Activated CD8-positive, alpha-beta T cell treated with anti-CD3 and anti-CD28 coated beads, Interleukin-2, amount 10 ng/mL, durations not matched to agents 7 days and 5 days (primary cell): ENCODE measurements at places on chromosomes 7 and 10.

- no peak overlapping the region for H3K4me3 ChIP-seq
- no peaks in the 10 kb centered on the region for H3K27me3 ChIP-seq
- peaks cover 31% of the 10 kb centered on the region for H3K36me3 ChIP-seq
- no peak for DNase-seq
- H3K27ac ChIP-seq, result no peak overlapping the region
These were observed 23.7 kb downstream of the GBF1 start for GRCh38 chr10:102269017-102269416.

GRCh38 chr10:86285136-86285790 lies 81.3 kb downstream of the GRID1 start:
- H3K27ac ChIP-seq, result no peak overlapping the region
- H3K27me3 ChIP-seq, result no peaks in the 10 kb centered on the region
- no peaks in the 10 kb centered on the region for H3K4me1 ChIP-seq
- H3K36me3 ChIP-seq, result no peaks in the 10 kb centered on the region

- peaks cover 2% of the 10 kb centered on the region for H3K4me1 ChIP-seq
- DNase-seq, result no peak
- peaks cover 19% of the 10 kb centered on the region for H3K27me3 ChIP-seq
- H3K36me3 ChIP-seq, result no peaks in the 10 kb centered on the region
- no peak overlapping the region for H3K27ac ChIP-seq
These were observed 26.1 kb downstream of the ANXA8 start for GRCh38 chr10:47457826-47458225.

- H3K36me3 ChIP-seq, result peaks cover 24% of the 10 kb centered on the region
- no peak for DNase-seq
- H3K4me3 ChIP-seq, result no peak overlapping the region
- no peaks in the 10 kb centered on the region for H3K4me1 ChIP-seq
These were observed 50.0 kb downstream of the TRUB1 start for GRCh38 chr10:114987995-114988394.

DNA sequence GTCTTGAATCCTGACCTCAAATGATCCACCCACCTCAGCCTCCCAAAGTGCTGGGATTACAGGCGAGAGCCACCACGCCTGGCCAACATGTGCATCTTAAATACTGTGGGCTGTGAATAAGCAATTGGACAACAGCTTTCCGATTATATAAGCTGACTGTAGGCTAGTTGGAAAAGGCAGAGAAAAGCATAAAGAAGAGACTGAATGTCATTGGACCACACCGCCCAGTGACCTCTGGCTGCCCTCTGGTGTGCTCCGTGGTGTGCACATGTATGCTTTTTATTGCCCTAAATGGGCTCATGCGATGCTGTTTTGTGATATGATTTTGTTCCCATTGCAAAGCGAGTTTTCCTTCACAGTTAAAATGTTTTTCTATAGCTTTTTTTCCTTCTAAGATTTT lies 15.4 kb upstream of the CSGALNACT2 start:
- no peak for DNase-seq
- H3K4me1 ChIP-seq, result peaks cover 65% of the 10 kb centered on the region
- H3K27ac ChIP-seq, result peak overlapping the region; percentile 44
- no peak overlapping the region for H3K4me3 ChIP-seq
- H3K27me3 ChIP-seq, result no peaks in the 10 kb centered on the region
- no peaks in the 10 kb centered on the region for H3K36me3 ChIP-seq

GRCh38 chr10:26081459-26081858 lies 135.1 kb upstream of the GAD2 start:
- no peak for DNase-seq
- no peaks in the 10 kb centered on the region for H3K4me1 ChIP-seq
- no peaks in the 10 kb centered on the region for H3K36me3 ChIP-seq
- no peak overlapping the region for H3K27ac ChIP-seq

DNA sequence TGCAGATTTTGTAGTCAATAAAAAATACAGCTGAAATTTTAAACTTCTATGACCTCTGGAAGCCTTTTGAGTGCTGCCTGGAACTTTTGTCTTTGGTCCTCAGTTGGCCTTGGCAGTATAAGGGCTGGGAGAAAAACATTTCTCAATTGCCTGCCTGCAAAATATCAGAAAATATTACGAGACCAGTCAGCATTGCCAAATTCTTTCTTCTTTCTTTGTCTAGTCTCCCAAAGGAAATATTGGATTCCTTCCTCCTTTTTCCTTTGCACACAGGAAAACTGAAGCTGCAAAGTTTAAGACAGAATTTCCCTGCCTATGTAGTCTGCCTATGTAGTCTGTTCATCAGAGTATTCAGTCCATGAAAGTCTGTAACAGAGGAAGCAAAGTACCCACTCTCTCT lies 95.9 kb downstream of the CHRM2 start:
- H3K27me3 ChIP-seq, result no peaks in the 10 kb centered on the region
- no peak for DNase-seq
- H3K27ac ChIP-seq, result no peak overlapping the region
- no peaks in the 10 kb centered on the region for H3K4me1 ChIP-seq
